Choroid plexus epithelial cell (primary cell): ENCODE measurements at places on chromosomes 3 and 15.

- DNase-seq: no peak
Measured at GRCh38 chr15:25052191-25052999, 97.6 kb downstream of the SNRPN start.

GRCh38 chr3:55486101-55486856 lies 827 bp downstream of the WNT5A start:
- DNase-seq: peak; percentile 86

DNA sequence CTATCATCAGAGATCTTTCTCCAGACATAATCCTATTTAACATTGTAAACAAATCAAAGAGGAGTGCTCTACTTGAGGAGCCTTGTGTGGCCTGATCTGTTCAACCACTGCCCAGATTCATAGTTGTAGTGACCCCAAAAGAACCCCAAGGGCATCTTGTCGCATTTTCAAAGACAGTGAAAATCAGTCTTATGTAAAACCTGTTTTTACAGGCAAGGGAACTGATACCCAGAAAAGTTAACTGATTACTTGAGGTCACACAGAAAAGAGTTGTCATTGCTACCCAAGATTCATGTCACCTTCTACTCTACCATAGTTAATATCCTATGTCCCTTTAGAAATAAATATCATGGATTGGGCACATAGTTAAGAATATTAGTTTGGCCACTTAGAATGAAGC lies 40.5 kb upstream of the ARPP21 start:
- no peak for DNase-seq

DNA sequence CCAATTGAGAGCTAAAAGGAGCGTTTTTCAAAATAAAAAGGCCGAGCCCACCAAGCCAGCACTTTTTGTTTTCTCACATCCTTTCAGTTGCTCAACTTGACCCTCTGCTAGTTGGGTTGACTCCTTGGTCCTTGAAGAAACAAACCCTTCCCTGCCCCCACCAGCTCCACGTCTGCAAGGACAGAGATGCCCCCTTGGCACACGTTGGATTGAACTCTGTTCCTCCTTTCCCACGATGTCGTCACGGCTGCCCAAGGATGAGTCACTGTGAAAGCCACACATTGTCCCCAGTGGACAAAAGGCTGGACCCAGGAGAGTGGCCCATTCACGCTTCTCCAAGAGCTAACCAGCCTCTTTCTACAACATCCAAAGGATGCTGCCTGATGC lies 43.0 kb upstream of the SPATA12 start:
- DNase-seq: peak; percentile 13

- no peak for DNase-seq
Measured at GRCh38 chr3:58867621-58868020, 182.2 kb downstream of the CFAP20DC start.

DNA sequence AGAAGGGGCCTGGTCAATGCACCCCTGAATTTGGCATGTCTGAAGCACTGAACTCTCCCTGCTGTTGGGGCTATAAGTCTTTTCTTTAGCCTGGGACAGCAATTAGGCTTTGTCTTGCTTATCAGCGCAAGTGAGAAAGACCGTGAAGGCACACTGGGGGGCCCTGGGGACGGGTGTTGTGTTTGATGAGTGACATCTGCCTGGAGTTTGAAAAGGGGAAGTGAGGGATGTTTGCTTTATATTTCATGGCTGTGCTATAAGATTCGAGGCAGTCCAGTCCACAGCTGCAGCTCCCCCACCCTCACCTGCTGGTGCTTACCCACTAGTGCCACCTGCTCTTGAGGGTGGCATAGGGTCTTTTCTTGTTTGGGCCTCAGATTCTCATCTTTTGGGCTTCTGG lies 44.8 kb downstream of the CEMIP start:
- DNase-seq: no peak

- DNase-seq: peak; percentile 68
Measured at GRCh38 chr3:14166877-14167603, 11.4 kb downstream of the XPC start.

DNA sequence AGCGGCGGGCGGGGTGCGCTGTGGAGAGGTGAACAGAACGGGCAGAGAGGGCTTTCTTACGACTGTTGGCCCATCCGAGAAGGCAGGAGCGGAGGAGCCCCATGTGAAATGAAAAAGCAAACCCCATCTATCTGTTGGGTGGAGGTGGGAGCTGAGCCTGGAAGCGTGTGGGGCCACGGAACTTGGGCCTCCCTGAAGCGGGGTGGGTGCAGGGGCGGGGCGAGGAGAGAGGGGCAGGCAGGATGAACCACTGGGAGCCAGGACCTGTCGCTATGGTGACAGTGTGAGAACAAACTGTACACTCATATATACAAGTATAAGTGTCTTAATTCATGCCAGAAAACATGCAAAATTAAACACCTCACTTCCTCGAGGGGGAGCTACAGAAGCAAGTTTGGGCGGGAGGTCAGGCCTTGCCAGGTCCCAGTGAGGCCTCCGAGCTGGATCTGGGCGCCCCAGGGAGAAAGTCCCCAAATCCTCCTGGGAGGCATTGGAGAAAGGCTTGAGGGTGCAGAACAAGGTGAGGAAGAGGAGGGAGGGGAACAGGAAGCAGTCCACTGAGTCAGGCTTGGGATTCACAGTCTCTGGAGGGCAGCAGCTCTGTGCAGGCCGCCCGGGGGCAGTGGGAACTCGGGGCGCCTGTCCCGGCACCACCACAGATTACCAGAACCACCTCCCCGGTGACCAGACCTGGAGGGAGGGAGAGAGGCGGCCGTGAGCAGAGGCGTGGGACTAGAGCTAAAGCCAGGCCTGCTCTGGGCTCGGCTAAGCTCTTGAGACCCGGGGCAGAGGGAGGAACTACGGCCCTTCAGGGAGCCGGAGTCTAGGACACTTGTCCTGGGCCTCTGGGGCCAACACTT lies 34.8 kb downstream of the RBPMS2 start:
- DNase-seq: peak; percentile 80

DNA sequence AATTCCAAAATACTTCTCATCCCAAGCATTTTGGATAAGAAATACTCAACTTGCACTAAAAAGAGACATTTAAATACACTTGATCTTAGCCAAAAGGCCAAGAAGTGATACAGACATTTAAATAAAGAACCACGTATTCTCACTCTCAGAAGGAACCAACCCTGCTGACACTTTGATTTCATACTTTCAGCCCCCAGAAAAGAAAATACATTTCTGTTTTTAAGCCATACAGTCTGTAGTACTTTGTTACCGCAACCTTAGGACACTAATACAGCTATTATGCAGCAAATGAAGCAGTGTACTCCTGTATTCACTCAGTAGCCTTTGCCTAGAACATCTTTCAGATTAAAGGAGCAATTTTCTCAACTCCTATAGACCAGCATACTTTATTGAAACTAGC lies 86.7 kb downstream of the TBC1D5 start:
- no peak for DNase-seq

GRCh38 chr3:73653877-73654276 lies 29.1 kb upstream of the PDZRN3 start:
- peak; percentile 55 for DNase-seq
